ENCODE measurements at places on chromosomes 2 and 18.

- DNase-seq, result no peak
Measured at GRCh38 chr2:160097326-160097725, 34.9 kb upstream of the PLA2R1 start.

DNA sequence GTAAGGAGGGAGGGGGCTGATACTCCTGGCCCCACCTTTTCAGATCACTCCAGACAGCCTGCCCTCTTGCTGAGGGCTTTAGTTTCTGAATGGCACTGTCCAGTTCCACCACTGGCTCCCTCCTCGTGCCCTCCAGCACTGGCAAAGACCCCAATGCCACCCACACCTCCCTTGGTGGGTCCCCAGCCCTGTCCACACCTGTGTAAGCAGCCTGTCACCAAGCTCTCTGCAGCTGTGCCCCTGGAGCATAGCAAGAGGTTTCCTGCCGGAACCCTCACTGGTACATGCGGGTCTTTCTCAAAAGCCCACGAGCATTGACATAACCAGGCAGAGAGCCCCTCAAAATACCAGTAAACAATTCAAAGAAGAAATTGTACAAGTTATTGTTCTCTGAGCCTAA lies 17.6 kb upstream of the KIF1A start:
- DNase-seq, result no peak

- no peak for DNase-seq
Measured at GRCh38 chr18:67132919-67133318, 383.6 kb downstream of the DSEL start.

- DNase-seq, result no peak
Measured at GRCh38 chr2:52698408-52698807, 1069.2 kb upstream of the CHAC2 start.

- no peak for DNase-seq
Measured at GRCh38 chr2:234998404-234999211, 46.8 kb downstream of the SH3BP4 start.

- no peak for DNase-seq
Measured at GRCh38 chr18:58962336-58962735, 97.7 kb downstream of the ZNF532 start.

DNA sequence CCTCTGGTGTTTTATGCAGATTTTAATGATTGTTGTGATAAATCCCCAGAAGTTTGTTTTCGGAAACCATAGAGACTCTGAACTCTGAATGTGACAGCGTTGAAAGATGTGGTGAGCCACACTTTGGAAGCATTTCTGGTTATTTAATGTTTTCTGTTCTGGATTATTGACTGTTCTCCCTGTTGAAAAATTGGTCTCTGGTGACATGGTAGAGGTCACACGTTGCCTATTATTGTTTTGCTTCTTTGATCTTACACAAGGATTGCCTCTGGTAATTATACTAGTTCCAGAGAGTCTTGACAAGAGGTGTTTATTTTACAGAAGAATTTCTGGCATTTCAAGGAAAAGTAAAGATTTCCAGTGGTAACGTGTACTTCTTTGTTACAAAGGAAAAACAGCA lies 127.1 kb downstream of the GREB1L start:
- DNase-seq, result no peak

DNA sequence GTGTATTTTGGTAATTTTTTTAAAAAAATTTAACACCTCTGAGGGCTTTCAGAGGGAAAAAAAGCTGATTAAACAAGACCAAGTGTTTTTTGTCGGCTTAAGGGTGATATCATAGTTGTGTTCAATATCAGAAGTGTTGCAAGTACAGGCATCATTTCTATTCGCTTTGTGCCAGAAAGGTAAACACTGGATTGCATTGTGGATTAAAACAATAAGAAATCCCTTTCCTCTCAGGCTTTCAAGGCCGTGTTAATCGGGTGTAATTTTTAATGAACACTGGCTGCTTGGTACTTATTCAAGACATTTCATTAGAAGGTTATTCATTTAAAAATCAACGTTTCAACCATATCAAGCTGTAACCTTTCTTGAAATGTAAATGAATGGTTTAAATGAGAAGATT lies 18.3 kb downstream of the FIGN start:
- no peak for DNase-seq

- DNase-seq, result no peak
Measured at GRCh38 chr2:88199912-88200682, 30.0 kb downstream of the THNSL2 start.

DNA sequence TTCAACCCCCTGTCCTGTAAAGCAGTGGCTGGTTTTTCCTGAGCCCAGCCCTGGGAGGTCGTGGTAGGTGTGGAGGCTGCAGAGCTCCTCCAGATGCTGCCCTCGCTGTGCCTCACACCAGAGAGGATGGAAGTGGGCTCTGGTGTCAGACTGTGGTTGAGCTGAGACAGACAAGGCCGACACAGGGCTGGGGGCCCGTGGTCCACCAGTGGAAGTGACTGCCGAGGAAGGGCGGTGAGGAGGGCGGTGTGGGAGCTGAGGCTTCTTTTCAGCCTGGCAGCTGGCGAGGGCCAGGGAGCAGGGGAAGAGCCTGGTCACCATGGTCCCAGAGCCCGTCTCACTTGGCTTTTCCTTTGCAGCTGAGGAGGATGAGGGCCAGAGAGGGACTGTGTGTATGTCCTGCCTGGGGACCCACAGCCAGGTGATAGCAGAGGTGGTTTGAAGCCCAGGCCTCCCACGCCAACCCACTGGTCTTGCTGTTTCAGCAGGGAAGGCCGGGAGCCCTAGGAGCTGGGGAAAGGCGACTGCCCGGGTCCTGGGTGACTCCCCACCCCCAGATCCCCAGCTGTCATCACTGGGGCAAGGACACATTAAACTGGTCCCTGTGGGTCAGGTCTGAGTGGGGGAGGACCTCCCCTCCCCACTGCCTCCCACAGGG lies 8.5 kb downstream of the SFTPB start:
- DNase-seq, result no peak

DNA sequence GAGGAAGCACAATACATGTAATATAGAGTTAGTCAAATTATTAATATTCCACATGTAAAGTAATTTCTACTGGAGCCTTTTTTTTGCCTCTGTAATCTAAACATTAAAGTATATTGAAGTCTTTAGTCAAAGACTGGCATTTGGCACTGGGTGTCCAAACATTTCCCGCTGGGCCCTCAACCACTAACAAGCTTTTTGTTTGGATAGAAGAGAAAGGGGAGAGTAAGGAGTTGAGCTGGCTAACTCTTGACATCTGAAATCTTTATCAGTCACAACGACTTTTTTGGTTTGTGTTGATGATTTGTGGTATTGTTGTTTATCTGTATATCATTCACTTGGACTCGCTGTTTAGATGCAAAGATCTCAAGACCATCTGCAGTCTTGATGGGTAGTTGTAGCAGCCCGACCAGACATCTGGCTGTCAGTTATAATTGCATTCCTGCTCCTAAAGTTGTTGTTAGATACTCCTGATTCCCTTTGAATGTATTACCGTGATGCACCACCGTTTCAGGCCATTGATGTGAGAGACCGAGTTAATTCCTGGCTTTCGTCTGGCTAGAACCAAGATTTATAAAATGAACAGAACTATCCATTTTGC lies 379.6 kb downstream of the MTX2 start:
- no peak for DNase-seq

GRCh38 chr2:150476286-150476685 lies 11.2 kb downstream of the RND3 start:
- DNase-seq, result peak; percentile 29

DNA sequence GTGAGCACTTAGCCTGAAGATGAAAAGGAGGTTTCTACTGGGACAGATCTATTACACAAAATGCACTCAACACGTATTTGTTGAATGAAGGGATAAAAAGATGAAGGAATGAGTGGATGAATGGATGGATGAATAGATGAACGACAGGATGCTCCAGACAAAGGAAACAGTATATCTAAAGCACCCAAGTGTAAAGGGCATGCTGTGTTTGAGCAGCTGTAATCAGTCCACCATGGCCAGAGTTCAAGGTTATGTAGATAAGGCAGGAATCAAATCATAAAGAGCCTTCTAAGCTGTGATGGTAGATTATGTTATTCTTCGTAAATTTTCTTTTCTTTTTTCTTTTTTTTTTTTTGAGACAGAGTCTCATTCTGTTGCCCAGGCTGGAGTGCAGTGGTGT lies 213.8 kb upstream of the FBXO11 start:
- DNase-seq, result no peak

DNA sequence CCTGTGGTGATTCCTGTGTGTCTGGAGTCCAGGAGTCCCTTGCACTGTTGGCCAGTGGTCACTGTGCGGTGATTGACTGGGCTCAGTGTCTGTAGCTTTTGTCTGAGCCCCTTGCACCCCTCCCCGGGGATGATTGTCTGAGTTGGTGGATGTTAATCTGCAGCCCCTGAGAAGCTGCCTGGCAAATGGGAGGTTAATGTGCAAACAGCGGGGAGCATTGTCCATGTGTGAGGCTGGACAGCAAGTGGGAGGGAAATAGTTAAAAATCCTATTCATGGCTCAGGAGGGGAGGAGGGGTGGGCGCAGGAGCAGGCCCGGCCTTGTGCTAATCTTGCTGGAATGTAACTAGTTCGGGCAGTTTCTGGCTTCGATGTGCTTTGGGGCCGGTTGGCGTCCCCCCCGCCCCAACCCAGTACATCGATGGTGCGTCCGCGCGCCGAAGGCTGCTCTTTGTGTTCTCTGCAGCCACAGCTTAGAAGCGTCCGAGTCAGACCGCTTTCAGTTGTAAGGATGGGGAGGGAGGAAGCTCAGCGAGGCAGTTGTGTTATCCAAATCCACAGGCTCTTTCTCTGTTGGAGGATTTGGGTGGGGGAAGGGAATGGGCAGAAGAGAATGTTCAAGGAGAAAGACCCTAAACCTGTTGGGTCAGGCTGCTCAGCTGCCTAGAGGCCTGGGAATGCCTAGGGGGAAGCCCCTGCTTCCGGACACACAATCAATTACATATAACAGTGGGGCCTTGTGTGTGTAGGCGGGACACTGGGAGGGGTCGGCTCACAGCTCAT lies 71.8 kb downstream of the TGOLN2 start:
- DNase-seq, result no peak

- DNase-seq, result no peak
Measured at GRCh38 chr2:9398881-9399780, 24.2 kb downstream of the ITGB1BP1 start.

GRCh38 chr2:85790499-85791188 lies 36.9 kb downstream of the ATOH8 start:
- no peak for DNase-seq

- DNase-seq, result no peak
Measured at GRCh38 chr18:2494921-2495320, 76.4 kb downstream of the METTL4 start.

- DNase-seq, result peak; percentile 76
Measured at GRCh38 chr2:38771632-38772031, 6.4 kb upstream of the GEMIN6 start.

DNA sequence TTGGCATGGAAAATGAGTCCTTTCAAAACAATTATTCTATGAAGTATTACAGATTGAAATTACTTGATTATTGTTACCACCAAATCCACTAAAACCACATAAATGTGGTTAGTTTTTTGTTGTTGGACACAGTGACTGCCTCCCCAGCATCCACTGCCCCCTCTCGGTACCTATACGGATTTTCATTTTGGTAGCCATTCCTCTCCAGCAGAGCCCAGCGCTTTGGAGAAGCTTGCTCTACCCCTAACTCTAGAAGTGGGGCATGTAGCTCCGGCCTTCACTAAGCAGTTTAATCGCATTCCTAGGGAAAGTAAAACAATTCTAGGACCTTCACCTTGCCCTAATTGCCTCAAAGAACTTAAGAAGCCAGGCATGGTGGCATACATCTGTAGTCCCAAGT lies 24.2 kb downstream of the OLA1 start:
- no peak for DNase-seq

- no peak for DNase-seq
Measured at GRCh38 chr18:13868501-13869271, 44.7 kb downstream of the MC5R start.

- no peak for DNase-seq
Measured at GRCh38 chr2:8573942-8574195, 108.0 kb upstream of the ID2 start.

- no peak for DNase-seq
Measured at GRCh38 chr2:157260533-157261198, 3.2 kb downstream of the GALNT5 start.

DNA sequence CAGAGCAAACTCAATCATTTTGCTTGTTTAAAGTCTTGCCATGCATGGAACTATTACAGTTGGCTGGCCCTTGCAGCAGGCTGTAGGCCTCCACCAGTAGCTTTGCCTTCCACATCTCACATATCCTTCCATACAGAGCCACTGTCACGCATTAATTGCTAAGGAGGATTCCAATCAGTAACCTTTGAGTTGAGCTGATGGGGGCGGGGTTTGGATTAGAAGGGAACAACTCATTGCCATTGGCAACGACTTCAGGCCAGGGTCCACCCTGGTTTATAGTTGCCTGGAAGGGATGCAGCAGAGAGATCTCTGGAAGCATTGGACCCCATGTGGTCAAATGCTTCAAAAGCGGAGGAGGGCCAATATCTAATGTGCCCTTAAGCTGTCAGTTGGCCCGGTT lies 63.3 kb upstream of the TTC39C start:
- DNase-seq, result no peak

GRCh38 chr2:46177461-46178089 lies 119.6 kb upstream of the EPAS1 start:
- DNase-seq, result no peak

- no peak for DNase-seq
Measured at GRCh38 chr18:22337833-22338232, 79.9 kb downstream of the CTAGE1 start.

GRCh38 chr2:36807223-36807886 lies 110.8 kb downstream of the VIT start:
- no peak for DNase-seq

GRCh38 chr2:20487392-20488174 lies 40.7 kb downstream of the RHOB start:
- no peak for DNase-seq

GRCh38 chr18:28890791-28891190 lies 713.9 kb upstream of the CDH2 start:
- no peak for DNase-seq

DNA sequence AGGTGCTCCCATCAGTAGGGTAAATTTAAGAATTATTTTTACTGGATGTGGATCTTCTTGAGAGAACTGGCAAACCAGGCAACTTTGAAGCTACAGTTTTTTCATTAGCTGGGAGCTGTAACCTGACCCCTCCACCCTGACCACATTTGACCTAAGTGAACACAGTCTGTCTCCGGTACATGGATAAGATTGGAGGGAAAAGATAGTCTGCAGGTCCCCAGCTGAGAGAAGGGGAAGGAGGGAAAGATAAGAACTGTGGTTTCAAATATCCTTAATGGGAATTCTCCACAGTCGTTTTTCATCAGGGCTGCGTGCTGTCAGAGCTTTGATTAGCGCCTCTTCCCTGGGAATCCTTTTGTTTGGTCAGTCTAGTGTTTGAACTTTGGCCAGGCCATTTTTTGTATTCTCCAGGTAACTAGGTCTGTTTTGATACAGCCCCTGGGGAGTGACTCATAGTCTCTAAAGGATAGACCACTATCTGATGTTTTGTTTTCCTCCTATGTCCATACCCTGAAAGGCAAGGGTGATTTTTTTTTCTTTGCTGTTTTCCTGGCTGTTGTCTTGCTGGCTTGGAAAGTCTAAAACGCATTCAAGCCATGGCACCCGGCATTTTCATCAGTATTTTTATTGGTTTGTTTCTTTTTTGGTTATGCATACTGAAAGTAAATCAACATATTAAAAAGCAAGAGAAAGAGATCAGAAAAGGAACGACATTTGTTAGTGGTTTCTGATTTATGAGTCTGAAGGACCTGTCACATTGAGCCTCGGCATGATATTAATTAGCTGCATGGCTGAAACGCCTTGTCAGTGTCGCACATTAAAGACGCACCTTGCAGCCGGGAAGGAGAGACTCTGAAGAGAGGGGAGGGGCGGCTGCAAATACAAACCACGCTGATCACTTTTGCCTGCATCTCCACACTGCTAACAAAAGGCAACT lies 183.4 kb upstream of the FN1 start:
- no peak for DNase-seq

- DNase-seq, result no peak
Measured at GRCh38 chr18:76859474-76860339, 37.4 kb downstream of the ZNF236 start.
